ENCODE measurements at places on chromosomes 1 and 21.

- DNase-seq, result no peak
These were observed 79.6 kb downstream of the PSMG1 start for GRCh38 chr21:39103689-39104088.

DNA sequence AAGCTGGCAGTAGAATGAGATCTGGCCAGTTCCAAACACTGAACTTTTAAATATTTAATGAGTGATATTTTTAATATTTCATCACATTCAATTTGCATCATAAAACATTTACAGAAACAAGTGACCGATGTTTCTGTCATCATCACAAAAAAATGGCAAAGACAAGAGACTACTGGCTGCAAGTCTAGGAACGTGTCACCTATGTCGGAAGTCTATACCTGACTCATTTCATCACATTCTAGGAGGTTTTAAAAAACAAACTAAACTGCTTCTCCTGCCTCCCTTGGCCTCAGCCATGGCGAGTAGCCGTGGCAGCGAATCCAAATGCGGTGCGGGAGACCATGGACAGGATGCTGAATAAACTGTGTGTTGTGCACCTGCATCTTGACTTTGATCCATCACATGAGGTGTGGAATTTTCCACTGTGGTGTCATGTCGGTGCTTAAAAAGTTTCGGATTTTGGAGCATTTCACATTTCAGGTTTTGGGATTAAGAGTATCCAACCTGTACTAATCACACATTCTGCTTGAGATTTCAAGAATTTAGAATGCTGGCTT, 43.1 kb downstream of the CLSTN1 start:
- DNase-seq, result no peak

DNA sequence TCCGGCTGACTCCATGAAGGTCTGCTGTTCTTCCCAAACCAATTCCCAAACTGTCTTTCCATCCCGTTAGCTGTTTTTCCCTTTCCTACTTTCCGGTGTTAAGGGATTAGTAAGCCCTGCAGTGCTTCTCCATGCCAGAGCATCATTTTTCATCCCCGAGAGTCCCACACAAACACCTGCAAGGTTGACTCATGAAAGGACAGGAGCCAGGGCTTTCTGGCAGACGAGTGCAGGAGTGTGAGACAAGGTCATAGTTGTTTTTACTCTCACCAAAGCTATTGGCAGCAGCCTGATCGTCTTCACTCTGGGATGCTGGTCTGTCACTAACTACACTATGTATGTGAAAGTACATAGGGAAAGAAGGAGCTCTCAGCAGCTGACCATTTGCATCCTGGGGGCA, 10.2 kb upstream of the BECN2 start:
- DNase-seq, result no peak

DNA sequence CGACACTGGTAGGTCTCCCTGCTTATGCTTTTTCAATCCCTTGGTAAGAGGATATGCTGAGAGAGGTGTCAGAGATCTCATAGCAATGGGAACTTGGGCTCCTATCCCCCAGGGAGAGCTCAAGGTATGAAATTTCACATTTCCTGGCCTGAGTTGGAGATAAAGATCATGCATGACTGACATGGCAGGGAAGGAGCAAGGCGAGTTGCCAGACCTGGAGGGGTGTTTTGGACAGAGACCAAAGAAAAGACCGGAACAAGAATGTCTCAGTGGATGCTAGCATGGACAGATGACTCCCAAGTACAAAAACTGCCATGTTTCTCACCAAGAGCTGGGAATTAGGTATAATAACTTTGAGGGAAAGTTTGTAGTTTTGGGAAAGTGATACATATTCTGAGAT, 334.1 kb upstream of the B3GALT2 start:
- no peak for DNase-seq

- DNase-seq, result no peak
These were observed 225.4 kb downstream of the FOXD2 start for GRCh38 chr1:47663286-47663685.

- DNase-seq, result no peak
These were observed 14.3 kb downstream of the SLC27A3 start for GRCh38 chr1:153789478-153790034.

Measured in stimulated activated CD8-positive, alpha-beta memory T cell treated with anti-CD3 and anti-CD28 coated beads, Interleukin-15, amount 100 ng/mL, for 48 hours (primary cell).